ENCODE measurements at places on chromosomes 3 and 15.

GRCh38 chr15:26772154-26773066 is at the start of gene GABRB3:
TSS of gene GABRB3 (minus strand) at chr15:26773066.
- DNase-seq, result no peak

GRCh38 chr3:184630861-184631471 is 69.4 kb downstream of the EPHB3 start:
- DNase-seq, result no peak

GRCh38 chr15:74376226-74376625 is 8.8 kb upstream of the CYP11A1 start:
- DNase-seq, result no peak

DNA sequence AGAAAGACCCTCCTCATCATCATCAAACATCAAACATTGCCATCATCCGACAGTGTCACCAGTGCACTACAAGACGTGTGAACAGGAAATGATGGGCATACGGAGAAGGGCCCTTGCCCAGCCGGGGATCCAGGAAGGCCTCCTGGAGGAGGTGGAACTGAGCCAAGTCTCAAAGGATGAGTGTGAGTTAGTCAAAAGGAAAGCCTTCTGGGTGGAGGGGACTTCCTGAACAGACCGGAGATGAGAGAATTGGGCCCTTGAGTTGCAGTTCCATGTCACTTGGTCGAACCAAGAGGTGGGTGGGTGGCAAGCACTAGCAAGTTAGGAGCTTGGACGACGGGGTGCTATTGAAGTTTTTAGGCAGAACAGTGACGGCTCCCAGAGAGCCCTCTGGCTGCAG is 8.5 kb downstream of the SEMA4B start:
- DNase-seq, result no peak

DNA sequence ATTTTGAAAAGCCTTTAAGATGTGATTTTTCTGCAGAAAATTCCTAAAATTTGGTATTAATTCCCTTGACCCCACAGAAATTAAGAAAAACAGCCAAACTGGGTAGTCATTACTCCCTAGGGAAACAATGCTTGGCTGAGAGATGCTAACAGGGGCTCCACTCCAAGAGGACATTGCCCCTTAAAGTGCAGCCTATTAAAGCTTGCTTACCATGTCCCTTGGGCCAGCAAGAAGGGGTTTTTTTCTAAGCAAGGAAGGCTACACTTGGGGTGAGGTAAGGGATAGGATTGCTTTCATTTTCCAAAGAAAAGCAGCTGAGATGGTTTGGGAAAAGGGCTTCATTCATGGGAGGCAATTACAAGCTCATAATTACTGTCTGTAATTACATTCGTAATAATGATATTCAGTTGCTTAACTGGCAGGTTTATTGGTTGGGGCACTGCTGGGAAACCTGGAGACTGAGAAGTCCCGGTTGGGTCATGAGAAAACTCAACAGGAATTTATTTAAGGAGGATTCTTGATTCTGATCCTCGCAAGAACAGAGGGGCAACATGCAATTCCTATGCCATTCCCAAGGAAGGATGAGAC is 247.5 kb downstream of the NR1D2 start:
- DNase-seq, result no peak

DNA sequence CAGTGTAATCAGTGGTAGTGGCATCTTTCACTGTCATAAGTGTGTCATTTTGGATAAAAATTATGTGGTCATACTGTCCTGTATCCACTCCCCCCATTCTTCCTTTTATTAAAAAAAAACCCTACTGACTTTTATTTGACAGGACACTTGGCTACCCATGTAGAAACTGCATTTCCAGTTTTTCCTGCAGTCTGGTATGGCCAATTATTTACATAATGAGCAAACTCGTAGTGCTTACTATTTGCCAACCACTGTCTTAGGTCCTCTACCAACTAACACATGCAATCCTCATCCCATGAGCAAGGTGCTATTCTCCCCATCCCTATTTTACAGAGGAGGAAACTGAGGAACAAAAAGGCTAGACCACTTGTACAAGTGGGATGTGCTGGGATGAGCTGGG is 129.1 kb downstream of the MECOM start:
- no peak for DNase-seq

DNA sequence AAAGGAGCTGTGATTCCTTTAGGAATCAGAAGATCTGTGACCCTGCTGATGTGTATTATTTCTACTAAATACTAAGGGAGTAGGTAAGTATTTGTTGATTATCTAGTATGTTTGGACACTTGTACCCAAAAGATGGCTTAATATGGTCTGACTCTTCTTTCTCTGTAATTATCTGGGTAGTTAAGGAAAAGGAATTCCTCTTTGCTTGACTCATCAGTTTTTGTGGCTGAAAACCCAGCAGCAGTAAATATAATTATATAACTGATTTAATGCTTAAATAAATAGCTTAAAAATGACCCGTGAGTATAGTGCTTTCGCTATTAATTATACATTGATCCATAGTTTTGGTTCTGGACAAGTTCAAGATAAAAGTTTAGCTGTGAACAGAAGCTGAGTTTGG is 155.8 kb downstream of the LRTM1 start:
- DNase-seq, result no peak

DNA sequence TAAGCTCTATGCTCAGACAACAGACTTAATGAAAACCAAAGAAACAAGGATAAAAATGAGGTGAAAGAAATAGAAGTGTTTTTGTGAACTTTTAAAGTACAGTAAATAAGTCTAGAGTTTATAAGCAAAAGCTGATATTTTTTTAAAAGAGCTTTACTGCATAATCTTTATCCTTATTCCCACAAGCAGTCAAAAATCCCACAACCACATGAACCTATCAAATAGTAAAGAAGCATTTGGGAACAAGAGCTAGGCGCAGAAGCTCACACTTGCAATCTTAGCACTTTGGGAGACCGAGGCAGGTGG is 103.8 kb upstream of the TJP1 start:
- no peak for DNase-seq

GRCh38 chr3:10722911-10723310 is 93.1 kb upstream of the SLC6A11 start:
- DNase-seq, result peak; percentile 18

DNA sequence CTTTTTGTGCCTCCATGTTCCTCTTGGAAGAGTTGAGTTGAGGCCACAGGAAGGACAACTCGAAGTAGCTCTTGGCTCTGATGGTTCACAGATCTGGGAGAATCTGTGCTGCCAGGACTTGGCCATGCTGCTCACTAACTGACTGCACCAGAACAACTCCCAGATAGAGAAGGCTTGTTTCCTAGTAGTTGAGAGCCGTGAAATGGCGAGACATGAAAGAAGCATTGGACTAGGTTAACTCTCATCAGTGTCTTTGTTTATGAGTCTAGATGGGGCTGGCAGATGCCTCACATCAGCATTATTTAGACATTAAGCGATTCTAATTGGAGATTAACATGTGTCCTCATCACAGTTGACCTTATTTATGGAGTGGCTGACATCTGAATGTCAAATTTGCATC is 92.9 kb upstream of the AGBL1 start:
- DNase-seq, result peak; percentile 15

GRCh38 chr3:194961149-194961548 is 275.5 kb downstream of the FAM43A start:
- peak; percentile 45 for DNase-seq

- no peak for DNase-seq
Observed at GRCh38 chr3:122233101-122233952, 49.9 kb downstream of the CASR start.

DNA sequence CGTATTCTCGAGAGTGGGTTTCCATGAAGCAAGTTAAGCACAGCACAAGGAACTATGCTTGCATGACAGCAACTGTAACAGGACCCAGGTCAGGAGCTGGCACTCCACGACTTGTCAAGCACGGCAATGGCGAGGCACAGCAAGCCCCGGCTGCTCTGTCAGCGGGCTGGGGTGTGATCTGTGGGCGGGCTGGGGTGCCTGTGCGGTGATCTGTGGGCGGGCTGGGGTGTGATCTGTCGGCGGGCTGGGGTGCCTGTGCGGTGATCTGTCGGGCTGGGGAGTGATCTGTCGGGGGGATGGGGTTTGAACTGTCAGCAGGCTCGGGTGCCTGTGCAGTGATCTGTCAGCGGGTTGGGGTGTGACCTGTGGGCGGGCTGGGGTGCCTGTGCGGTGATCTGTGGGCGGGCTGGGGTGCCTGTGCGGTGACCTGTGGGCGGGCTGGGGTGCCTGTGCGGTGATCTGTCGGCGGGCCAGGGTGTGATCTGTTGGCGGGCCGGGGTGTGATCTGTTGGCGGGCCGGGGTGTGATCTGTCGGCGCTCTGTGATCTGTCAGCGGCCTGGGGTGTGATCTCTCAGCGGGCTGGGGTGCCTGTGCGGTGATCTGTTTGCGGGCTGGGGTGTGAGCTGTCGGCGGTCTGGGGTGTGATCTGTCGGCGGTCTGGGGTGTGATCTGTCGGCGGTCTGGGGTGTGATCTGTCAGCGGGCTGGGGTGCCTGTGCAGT is 205.7 kb downstream of the XXYLT1 start:
- no peak for DNase-seq

DNA sequence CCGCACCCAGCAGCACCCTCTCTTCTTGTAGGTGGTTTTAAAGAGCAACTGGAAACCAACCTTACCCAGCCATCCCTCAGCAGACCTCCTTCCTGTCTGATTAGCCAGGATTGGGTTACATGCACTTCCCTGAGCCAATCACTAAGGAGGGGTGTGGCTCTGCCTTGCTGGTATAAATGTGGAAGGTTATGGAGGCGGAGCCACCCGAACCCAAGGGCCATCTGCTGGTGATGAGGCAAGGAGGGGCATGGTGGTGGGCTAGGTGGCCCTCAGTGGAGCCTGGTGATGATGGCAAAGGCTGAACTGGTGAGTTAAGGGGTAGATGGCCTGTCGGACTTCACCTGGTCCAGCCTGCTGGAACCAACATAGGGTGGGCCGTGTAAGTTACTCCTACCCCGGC is 39.8 kb downstream of the CCDC33 start:
- DNase-seq, result no peak

DNA sequence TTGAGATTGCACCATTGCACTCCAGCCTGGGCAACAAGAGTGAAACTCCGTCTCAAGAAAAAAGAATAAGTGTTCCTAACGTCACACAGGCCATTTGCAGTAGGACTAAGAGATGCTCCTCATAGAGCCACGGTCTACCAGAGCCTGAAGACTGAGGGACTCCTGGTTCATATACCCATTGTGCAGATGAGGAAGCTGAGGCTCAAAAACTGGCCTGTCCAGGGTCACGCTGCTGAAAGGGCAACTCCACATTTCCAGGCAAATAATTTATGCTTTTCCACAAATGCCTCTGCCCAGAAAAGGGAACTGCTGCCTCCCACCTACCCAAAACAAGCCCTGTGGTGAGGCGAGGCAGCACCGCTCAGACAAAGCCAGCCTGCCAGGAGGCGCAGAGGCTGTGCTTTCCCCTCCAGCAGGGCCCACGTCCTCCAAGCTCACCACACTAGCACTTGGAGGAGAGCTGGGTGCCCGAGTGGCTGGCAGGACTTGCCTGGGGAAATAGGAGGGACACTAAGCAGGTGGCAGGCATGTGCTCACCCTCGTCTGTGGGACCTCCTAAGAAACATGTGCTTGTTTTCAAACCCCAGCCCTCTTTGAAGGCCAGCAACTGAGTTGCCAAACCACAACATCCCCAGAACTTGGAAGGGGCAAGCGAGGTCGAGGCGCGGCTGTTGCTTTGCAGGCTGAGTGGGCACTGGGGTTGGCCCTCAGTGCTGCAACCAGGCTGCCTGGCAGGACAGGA is 195.6 kb downstream of the XXYLT1 start:
- DNase-seq, result no peak

DNA sequence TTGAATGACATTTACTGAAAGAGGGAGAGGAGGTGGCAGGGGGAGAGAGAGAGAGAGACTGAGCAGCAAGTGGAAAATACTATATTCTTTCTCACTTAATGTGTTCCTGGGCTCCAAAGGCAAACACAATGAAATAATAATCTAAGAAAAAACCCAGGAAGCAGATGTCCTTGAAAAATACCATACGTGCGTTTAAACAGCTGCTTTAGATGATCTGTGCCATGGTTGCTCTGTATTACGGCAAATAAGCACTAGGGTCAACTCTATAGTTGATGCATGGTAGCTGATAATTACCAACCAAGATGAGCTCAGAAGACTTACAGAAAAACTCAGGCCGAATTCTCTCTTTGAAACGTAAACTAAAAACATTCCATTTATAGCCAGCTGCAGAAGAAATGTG is 410.3 kb upstream of the TBL1XR1 start:
- no peak for DNase-seq

DNA sequence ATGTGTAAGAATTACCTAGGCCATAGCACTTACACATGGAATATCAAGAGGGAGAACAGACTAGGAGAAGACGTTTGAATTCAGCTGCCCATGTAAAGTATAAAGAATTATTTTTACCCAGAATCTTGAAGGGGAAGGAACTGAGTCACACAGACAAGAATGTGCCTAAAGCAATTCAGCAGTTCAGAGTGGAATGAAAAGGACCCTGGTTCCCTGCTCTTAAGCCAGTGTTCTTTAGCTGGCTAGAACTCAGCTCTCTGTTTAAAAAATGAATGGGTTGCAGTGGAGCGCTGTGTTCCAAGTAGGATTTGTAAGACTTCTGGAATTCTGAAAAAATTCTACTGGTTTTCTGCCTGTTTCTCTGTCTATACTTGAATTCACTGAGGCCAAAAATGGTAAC is 440.2 kb downstream of the LPP start:
- DNase-seq, result peak; percentile 81

DNA sequence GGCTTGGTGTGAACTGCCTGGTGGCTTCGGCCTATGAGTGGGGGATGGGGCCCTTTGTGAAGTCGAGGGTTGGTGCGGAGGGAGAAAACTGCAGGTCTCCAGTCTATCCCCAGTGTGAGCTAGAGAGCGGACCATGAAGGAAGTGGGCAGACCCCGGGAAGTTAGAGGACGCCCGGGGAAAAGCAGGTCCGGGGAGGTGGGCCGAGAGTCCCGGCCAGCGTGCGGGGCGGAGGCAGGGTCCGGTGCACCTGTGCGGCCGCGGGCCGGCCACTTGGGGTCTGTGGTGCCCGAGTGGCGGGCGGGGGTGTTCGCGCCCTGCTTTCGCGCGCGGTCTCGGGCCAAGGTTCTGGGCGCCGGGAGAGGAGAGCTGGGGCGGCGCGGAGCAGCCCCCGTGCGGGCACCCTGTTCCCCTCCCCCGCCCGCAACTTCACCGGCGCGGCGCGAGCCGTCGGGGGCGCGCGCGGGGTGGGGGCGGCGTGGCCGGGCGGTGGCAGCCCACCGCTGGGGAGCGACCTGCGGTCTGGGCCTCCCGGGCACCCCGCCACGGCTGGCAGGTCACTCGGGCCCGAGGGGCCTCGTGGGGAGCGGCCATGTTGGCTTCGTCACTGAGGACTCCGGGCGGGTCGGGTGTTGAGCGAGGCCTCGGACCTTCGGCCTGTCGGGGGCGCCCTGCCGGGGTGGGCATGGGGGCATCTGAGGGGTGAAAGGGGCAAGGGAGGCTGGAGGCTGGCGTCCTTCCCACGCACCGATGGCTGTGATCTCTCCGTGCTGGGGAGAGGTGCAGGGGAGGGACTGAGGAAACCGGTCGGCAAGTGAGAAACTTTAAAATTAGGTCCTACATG is 4.8 kb downstream of the UBE2E1 start:
- peak; percentile 82 for DNase-seq

Measured in islet precursor cell (in vitro differentiated cells).